ENCODE measurements at places on chromosomes 4 and X.

GRCh38 chr4:145524552-145524951 is 42.9 kb downstream of the SMAD1 start:
- DNase-seq = no peak

DNA sequence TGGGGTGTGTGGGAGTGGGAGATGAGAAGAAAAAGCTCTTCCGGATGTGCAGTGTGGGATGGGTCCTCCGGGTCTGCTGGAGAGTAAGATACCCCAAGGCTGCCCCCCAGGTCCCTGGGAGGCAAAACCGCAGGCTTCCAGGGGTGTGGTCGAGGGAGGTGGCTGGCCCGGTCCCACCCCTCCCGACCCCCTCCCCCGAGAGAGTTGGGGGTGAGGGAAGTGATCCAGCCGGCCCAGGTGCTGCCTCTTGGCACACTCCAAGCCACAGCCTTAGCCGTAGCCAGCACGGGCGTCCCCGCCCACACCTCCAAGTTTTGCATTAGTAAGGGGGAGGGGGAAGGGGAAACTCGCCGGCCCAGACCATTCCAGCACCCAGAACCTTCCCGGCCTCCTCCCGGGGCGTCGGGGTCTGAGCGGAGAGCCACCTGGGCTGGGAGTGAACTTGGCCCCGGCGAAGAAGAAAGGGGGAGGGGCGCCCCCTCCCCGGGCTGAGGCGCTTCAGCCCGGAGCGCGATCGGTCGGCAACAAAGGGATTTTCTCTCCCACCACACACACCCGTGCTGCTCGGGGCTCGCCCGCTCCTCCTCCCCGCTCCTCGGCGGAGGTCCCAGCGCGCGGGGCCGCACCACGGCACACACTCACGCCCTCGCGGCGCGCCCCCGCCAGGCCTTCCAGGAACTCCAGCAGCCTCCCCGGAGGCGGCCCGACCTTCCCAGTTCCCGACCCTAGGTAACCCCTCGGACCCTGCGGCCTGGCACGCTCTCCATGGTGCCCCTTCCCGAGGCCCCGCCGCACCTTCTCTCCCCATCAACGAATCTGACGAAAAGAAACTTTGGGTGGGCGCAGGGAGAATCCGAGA is 14.4 kb downstream of the BCOR start:
- DNase-seq = peak; percentile 4

GRCh38 chr4:121814756-121815155 is 8.9 kb downstream of the CCNA2 start:
- DNase-seq = no peak

DNA sequence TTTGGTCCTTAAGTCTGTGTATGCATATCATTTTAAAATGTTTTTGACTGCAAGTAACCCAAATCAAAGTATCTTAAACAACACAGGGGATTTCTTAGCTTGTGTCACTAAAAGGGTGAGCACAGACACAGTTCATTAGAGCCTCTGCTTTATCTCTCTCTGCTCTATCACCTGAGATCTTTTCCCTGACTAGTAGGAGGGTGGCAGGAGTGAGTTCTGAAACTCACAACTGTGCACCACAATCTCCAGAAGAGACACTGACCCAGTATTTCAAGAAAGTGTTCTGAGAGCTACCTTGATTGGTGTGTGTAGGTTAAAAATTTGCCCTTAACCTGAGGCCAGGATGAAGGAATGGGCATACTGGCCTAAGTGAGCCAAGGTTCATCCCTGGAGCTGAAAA is 24.8 kb downstream of the CCSER1 start:
- DNase-seq = no peak

- no peak for DNase-seq
Observed at GRCh38 chrX:94252211-94252610, 578.2 kb downstream of the FAM133A start.

- no peak for DNase-seq
Observed at GRCh38 chr4:27189683-27190082, 329.0 kb downstream of the STIM2 start.

DNA sequence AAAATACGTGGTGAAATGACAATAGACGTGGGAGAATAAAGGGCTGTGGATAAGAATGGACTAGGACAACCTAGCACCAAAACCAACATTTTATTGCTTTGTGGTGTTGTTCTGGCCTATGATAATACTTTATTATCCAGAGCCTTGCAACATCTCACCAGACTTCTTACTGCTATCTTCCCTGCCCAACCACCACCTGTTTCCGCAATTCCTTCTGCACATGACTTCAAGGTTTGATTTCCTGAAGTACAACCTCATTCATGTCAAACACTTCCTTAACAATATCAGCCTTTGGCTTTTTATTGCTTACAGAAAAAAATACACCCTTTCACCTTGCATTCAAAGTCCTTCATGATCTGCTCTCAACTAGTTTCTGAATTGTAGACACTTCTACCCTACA is 84.8 kb downstream of the RTL3 start:
- DNase-seq = no peak

GRCh38 chr4:13248621-13249298 is 235.4 kb downstream of the RAB28 start:
- no peak for DNase-seq

- DNase-seq = no peak
Observed at GRCh38 chr4:20249333-20249732, 2.4 kb upstream of the SLIT2 start.

DNA sequence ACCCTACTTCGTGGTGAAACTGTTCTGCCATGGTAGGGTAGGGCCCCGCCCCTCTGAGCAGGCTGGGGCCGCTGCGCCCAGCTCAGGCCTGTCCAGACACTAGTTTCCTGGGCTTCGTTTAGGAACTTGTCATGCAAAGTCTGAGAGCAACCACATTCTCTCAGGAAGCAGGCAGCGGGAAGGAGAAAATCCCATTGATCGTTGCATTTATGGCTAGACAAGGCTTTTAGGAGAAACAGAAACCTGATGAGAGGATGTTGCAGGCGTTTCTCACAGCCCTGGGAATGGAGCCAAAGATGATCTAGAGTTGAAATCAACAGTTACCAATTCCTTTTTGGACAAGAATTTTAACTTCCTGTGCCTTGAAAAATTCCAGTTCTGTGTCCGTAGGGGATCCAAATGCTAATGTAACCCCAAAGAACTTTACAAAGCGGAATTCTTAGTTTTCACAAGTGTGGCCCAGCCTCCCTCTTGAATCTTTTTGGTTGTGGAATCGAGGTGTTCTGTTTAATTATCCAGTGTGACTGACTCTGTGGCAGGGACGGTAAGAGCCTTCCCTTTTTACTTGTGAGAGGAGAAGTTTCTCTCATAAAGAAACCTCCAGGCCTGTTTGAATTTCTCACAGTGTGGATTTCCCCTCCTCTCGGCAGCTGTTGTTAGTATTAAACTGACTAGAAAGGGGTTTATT is 4.5 kb upstream of the CXCL9 start:
- DNase-seq = peak; percentile 80

DNA sequence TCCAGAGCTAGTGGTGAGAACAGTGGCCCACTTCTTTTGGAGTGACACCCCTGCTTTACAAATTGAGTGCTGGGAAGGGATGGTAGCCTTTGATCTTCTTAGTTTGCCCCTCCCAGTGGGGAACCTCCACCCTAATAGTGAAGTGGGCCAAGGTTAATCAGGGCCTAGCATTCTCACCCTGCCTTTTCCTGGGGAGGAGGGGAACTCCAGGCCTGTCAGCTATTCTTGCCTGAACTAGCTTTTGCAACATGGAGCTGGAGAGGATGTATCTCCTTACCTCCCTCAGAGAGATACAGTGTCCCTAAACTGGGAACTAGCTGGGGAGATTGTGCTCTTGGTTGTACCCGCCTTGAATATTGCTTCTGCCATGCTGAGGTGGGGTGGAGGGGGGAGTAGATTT is 20.6 kb downstream of the PHKA1 start:
- no peak for DNase-seq

DNA sequence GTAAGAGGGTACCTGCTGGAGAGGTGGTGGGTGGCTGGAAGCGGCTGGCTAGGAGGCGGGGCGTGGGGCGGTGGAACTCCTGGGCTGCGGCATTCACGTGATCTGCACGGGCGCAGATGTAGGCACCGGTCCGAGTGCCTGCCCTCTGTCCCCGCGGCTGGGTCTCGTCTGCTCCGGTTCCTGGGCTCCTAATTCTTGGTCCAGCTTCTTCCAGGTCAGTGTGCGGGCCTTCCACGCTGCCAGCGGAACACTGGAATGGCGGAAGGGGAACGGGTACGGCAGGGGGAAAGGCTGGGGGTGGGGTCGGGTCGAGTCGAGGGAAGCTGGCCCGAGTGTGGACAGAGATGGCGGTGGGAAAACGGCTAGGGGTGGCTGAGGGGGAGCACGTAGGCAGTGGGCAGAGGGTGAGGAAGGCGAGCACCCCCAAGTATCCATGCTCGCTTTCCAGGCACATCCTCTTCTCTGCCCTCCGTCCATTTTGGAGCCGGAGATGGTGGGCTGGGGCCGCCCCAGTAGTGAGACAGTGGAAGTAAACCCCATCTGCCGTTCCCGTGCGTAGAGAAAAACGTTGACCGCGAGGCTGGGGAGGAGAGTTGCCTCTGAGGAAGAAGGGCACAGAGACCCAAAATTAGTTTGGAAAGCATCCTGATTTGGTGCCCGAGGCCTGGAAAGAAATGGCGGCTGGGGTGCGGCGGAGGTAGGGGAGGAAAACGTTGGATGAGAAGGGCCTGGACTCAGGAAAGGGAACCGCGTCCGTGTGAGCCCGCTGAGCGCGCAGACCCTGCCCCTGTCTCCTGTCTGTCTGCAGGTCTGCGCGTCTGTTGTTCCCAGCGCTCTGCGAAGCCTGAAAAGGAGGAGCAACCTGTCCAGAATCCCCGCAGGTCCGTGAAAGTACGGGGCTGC is at the start of gene TCEAL4:
TSS of gene TCEAL4 (plus strand) at position 105 of the 903 bp plus-strand sequence. CDS start 1,161 bp downstream, outside the sequence.
- no peak for DNase-seq

- no peak for DNase-seq
Observed at GRCh38 chr4:3699678-3700077, 66.5 kb upstream of the ADRA2C start.

DNA sequence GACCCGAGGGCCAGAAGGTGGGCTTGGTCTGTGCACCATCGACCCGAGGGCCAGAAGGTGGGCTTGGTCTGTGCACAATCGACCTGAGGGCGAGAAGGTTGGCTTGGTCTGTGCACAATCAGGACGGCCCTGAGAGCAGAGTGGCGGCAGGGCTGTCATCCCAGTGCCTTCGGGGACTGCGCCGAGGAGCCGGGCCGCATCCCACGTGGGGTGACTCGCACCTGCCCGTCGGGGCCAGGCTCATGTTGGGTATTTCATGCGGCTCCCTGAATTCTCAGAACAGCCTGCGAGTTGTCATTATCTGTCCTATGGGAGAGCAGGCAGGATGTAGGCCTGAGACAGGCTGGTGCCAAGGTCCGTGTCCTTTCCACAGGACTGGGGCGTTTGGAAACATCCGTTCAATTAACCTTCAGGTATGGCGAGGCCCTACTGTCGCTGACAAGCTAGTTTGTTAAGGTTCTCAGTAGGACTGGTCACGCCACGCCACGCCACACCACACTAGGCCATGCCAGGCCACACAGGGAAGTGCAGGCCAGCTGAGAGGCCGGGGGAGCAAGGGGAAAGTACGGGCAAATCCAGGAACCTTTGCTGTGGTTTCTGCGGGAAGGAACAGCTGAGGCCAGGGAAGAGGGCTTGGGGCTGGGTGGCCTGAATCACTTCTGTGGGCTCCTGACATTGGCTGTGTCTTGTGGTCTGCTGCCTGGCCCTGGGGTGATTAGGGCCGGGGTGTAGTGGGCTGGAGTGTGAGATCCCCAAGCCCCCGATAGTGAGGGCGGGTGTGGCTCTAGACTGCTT is 182.9 kb downstream of the AFAP1 start:
- DNase-seq = no peak

- DNase-seq = no peak
Observed at GRCh38 chrX:111568354-111568753, 56.9 kb downstream of the SERTM2 start.

GRCh38 chr4:71863457-71863856 is 79.6 kb upstream of the GC start:
- no peak for DNase-seq

DNA sequence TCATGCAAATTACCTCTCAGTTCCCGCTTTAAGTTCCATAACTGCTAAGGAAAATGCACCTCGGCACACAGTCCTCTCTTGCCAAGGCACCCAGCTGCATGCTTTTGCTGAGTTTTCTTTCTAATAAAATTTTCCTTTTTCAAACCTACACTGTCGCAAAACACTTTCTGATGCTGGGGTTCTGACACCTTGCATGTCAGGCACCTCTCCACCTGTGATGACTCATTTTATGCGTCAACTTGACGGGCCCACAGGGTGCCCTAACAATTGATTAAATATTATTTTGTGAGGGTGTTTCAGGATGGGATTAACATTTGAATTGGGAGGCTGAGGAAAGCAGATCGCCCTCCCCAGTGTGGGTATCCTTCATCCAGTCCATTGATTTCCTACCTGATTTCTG is 291.0 kb upstream of the STS start:
- no peak for DNase-seq

DNA sequence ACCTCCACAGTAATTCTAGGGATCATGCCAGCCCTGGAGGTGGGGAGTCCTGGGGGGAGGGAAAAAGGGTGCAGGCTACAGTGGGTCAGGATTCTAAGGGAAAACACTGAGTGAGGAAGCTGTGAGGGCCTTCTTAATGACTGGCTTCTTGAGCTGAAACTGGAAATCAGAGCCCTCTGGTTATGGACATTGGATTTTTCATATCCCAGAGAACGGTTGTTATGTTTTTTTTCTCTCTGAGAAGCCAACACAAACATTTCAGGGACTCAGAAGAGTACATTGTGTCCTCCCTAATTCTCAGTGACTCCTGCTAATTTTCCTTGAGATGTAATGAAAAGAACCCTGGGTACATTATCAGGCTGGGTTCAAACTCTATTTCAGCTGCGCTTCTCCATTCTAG is 162.4 kb upstream of the PRDX4 start:
- DNase-seq = no peak
